GM04504 (cell line): ENCODE measurements at places on chromosomes 7 and 10.

DNA sequence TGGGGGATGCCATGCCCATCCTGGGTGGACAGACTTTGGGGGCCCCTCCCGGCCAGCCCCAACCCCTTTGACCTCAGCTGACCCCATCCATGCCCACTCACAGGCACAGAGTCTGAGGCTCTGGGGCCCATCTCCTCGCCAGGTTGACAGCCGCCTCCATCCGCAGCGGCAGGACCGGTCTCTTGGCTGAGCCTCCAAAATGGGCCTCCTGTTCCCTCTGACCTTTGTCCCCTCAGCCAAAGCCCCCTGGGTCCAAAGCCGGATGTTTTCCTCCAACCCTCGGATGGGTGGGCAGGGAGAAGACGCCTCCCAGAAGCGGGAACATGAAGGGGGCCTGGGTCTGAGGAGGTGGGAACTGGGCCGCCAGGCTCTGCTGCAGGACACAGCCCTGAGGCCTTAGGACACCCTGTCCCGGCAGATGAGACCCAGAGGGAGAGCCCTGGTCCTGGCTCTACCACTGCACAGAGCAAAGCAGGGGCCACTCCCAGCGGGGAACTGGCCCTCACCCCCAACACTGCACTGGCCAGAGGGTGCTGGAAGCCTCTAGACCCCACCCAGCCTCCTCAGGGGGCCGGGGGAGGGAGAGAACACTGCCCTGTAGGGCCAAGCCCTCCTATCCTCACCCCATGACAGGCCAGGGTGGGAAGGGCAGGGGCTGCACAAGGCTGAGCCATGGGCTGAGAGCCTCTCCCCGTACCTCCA is 12.6 kb downstream of the PDGFA start:
- DNase-seq, result no peak

DNA sequence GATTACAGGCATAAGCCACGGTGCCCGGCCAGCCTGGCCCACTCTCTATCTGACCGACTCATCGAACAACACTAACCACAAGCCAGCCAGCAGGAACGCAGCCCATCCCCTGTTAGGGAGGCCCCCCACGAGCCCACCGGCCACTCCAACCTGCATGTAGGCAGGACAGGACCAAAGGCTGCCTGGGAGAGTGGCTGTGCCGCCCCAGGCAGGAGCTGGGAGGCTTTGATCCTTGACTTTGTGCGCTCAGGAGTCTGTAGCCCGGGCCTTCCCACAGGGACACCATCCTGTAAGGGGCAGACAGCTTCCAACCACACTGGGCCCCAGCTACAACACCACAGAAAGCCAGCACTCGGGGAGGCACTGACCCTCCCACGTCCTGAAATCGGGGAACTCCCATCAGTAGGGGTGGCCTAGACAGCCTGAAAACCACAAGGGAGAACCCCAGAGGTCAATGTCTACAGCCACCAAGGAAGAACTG is 29.4 kb downstream of the GRID1 start:
- DNase-seq, result no peak

DNA sequence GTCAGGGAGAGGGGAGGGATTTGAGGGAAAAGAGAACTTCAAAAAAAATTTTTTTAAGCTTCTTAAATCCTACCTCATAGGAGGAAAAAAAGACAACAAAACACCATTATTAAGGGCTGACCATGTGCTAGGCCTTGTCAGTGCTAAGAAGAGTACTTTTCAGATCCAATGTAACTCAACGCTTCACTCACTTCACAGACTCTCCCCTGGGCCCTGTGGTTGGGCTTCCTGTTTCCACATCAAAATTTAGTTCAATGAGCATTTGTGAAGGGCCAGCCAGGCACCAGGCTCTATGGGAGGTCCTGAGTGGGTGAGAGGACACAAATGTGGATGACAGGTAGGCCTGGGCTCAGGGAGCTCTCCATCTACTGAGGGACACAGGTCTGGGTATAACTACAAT is 249.8 kb downstream of the PTEN start:
- no peak for DNase-seq

DNA sequence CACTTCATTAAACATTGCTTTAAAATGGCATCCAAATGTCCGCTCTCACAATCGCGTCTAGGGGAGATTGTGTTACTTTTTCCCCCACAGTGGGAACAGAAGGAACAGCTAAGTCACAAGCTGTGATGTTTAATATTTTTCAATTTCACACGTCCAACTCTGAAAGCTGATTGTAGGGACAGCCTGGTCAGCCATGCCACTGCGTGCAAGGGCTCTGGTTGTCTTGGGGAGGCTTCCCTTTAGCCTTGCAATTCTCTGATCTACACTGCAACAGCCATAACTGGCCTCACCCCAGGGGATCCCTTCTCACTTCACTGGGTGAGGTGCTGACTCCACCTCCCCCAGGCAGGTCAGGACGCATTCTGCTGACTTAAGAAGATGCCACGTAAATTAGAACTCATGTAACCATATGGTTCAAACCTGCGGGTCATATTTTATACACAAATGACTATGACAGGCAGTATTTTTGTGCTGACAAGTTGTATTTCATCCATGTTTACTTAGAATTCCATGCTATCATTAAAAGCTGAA is 425.2 kb upstream of the NFE2L3 start:
- DNase-seq, result no peak

DNA sequence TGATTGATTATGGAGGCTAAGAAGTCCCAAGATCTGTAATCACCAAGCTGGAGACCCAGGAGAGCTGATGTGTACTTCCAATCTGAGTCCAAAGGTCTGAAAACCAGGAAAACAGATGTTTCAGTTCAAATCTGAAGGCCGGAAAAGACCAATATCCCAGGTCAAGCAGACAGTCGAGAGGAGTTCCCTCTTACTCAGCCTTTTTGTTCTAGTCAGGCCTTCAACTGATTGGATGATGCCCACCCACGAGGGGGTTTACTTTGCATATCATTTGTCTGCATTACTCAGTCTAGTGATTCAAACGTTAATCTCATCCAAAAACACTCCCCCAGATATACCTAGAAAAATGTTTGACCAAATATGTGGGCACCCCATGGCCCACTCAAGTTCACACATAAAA is 7.4 kb upstream of the ARID5B start:
- no peak for DNase-seq

- no peak for DNase-seq
These were observed 74.8 kb upstream of the CXCL12 start for GRCh38 chr10:44459671-44460070.

DNA sequence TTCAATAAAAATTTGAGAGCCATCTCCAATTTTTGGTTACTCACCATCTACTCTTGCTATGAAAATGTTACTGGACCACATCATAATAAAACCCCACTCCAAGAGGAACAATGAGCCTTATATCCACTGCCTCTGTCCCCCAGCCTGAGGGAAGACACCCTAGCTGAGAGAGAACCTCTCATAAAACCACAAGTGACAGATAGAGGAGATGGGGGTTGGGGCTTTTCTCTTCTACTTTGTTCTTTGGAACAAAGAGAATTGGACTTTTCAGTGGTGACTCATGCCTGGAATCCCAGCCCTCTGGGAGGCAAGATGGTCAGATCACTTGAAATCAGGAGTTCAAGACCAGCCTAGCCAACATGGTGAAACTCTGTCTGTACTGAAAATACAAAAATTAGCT is 27.6 kb upstream of the TAS2R16 start:
- DNase-seq, result no peak

- DNase-seq, result no peak
These were observed 2.2 kb downstream of the FGFR2 start for GRCh38 chr10:121595806-121596688.

DNA sequence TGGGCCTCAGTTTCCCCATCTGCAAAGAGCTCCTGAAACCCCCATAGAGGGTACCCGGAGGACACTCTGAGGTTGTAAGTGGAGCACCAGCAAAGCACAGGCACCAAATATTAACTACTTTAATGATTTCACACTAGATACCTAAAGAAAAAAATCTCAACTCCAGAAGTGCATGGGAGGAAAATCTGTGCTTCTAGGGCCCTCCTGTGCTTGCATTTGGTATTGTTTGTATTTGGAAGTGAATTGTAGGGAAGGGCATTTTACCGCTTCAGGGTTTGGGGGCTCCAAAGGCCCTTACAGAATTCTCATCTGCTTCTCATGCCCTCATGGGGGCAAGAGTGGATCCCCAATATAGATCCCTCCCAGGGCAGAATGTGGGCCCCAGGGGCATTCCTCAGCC is 22.4 kb upstream of the DRGX start:
- no peak for DNase-seq

GRCh38 chr7:107938456-107939250 is 47.7 kb downstream of the DLD start:
- DNase-seq, result no peak

GRCh38 chr7:151229249-151229648 is 2.2 kb upstream of the ABCF2 start:
- no peak for DNase-seq

GRCh38 chr7:136687693-136688322 is 180.6 kb upstream of the CHRM2 start:
- DNase-seq, result no peak

DNA sequence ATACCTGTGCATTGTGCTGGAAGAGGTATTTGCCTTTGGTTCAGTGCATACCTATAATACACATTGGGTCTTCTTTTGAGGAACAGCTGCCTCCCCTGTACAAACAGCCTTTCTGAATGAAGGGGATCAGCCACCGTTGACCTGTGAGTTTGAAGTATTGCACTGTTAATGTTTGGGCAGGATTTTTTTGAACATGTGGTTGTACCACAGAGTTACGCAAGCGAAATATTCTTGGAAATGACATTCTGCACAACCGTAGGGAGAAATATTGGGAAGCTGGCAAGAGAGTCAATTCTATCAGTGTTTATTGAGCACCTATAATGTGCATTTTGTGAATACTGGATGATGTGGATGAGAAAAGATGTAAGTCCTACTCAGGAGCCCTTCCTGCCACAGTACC is 270.6 kb downstream of the AUTS2 start:
- no peak for DNase-seq

GRCh38 chr7:110786328-110786965 is 304.5 kb upstream of the LRRN3 start:
- no peak for DNase-seq

GRCh38 chr7:24478137-24478655 is 95.1 kb upstream of the PALS2 start:
- DNase-seq, result no peak

GRCh38 chr7:99094401-99094800 is 49.5 kb downstream of the SMURF1 start:
- DNase-seq, result no peak

- no peak for DNase-seq
These were observed 10.1 kb downstream of the MCMBP start for GRCh38 chr10:119862524-119862923.

DNA sequence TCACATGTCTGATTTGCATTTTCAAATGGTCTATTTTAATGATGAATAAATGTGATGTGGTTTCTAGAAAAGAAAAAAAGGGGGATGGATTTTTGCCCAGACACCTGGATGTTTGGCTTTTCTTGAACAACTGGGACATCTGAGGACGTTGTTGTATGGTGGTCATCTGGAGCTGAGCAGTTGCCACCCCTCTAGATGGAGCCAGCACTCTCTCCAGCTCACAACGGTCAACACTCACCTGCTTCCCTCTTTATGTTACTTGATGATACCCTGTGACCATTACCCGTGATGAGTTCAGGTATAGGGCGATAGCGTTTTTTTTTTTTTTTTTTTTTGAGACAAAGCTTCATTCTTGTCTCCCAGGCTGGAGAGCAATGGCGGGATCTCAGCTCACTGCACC is 30.1 kb upstream of the PAXIP1 start:
- DNase-seq, result no peak

GRCh38 chr10:12564173-12564572 is 214.8 kb downstream of the CAMK1D start:
- no peak for DNase-seq

DNA sequence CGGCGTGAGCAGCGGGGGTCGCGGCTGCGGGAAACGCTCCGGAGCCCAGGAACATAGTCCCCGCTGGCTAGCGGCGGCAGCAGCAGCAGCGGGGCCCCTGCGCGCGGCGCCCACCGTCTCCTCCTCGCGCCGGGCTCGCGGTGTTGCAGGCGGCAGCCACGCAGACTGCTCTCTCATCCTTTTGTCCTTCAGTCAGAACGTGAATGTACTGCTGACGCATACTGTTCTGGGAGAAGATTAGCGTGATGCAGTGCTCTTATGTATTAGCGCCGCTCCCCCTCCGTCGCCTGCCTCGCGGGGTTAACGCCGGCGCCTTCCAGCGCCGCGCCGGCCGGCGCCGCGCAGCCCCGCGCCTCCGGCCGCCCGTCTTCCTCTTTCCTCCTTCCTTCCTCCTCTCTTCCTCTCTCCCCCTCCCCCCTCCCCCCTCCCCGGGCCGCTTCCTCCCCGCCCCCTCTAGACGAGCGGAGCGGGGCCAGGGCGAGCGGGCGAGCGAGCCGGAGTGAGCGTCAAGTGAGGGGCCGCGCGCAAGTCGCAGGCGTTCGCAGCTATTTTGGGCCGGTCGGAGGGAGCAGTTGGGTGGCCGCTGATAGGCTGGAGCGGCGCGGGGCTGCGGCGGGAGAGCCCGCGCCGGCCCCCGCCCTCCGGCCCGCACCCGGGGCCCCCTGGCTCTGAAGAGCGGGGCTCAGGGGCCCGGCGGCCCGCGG is 816 bp upstream of the LRRC4 start:
- DNase-seq, result peak; percentile 69

DNA sequence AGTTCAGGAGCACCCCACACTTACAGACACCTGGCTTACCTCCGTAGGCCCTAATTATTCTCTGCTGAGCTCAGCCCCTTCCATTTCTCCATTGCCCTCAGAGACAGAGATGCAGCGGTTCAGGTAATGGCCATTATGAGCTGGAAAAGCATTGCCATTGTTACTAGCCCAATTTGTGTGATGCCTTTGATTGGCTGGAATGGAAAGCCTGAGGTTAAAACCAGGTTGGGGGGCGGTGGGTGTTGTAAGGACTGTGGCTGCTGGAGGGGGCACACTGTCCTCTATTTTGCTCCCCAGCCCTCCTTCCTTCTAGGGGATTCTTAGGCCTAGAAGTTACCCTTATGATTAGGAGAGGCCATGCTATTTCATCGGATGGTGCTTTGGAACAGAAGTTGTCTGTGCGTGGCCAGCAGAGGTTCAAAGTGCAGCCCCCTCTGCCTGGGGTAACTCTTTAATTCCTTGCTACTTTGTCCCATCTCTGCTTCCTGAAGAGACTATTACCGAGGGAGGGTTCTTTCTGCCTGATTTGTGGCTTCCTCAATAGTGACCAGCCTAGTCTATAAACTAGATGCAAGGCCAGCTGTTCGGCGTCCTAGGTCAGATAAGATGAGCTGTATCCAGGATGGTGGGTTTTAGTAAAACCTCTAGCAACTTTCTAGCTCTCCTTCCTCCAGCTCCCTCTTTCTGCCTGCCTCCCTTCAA is 14.2 kb upstream of the ACSL5 start:
- no peak for DNase-seq

DNA sequence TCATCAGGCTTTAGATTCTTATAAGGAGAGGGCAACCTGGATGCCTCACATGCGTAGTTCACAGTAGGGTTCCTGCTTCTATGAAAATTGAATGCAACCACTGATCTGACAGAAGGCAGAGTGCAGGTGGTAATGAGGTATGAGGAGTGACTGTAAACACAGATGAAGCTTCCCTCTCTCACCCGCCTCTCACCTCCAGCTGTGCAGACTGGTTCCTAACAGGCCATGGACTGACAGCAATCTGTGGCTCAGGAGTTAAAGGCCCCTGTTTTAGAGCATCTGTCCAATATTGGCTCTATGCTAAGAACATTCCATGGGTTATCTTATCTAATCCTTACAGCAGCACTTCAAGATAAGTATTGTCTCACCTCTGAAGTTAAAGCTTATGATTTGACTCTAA is 213.5 kb upstream of the NRP1 start:
- DNase-seq, result no peak

- no peak for DNase-seq
These were observed 124.2 kb upstream of the WDR11 start for GRCh38 chr10:120727001-120727400.
